ENCODE measurements at places on chromosomes 1 and 21. TPM values are rescaled to one million over a fixed set of nuclear protein-coding genes. Genes with fewer than 3 reads are reported as not detected.

SPRR1A gene
- total RNA-seq, result not detected

KCNC4 gene
- total RNA-seq, result 7.1 TPM

DNA sequence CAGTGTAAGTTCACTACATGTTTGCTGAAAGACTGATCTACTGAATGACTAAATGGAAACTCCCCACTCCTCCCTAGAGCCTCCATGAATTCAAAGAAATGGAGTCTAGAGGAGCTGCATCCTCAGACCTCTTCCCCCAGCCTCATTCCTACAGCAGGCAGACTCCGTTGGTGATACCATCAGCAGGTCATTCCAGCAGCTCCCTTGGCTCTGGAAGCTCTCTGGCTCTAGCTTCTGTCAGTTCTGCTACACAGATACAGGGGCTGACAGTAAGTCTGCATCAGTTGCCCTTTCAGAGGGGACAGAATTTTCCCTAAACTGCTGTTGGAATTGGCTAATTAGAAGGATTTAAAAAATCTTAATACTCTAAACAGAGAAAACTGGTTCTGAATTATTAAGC, 31.7 kb upstream of the DMRTA2 start:
- DNase-seq, result no peak

FCRLB gene
- total RNA-seq, result 1.4 TPM

DUSP23 gene
- 12.2 TPM for total RNA-seq

- DNase-seq, result no peak
These were observed 47.0 kb upstream of the PLA2G4A start for GRCh38 chr1:186781730-186782129.

ATP1A2 gene
- total RNA-seq, result 118 TPM
